Muscle of leg (tissue), 16 donors: ENCODE measurements at places on chromosomes 2 and 18.

- DNase-seq = no peak
Observed at GRCh38 chr2:236472720-236473495, 96.7 kb upstream of the ACKR3 start.

DNA sequence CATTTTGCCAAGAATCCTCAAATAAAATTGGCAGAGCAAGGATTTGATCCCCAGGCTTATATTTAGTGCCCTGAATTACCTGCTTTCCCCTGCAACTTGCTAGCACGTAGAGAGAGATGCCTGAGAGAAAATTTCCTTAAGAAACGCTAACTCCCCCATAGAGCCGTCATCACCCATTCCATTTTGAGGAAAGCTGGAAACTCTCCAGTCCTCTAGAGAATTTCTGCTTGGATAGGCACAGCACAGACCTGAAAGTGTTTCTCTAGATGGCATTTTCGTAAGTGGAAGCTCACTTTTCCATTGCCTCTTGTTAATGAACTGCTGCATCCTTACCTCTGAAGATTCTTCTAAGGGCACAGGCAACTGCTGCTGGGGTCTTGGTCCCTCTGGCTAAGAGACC lies 277.8 kb upstream of the SIX2 start:
- DNase-seq = no peak

- DNase-seq = no peak
Observed at GRCh38 chr2:172213116-172213860, 110.6 kb upstream of the DLX2 start.

DNA sequence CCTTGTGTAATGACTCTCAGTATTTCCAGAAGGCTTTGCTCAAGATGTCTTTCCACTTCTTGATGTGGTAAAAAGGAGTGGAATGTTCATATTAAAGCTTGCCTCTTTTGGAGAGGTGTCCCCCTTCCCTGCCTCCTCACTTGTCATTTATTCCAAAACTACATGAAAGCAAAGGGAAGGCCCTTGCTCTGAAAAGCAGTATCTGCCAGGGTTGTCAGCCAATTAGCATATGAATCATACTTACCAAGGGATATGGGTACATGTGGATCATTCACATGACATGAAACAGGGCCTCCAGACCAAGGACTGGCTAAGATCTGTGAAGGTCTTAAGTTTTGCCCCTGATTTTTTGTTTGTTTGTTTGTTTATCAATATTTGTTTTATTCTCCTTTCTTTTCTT lies 31.3 kb downstream of the ANXA4 start:
- DNase-seq = peak; percentile 39

GRCh38 chr2:118925476-118925875 lies 16.5 kb upstream of the MARCO start:
- no peak for DNase-seq

DNA sequence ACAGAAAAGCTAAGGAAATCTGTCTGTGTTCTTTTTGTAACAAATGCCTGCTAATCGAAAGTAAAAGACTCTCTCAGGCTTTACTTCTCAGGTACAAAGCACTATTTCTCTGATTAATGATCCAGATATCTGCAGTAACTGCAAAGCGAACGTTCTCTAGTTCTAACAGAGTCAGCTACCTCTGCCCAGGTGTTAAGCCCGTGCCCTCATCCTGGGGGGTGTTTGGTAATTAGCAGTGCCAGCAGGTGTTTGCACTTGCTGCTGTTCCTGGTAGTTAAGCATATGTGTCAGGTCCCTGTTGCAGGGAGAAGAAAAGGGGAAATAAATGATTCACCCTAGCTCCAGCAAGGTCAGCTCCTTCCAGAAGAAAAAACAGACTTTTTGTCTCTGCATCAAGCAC lies 58.8 kb upstream of the CRIM1 start:
- no peak for DNase-seq

DNA sequence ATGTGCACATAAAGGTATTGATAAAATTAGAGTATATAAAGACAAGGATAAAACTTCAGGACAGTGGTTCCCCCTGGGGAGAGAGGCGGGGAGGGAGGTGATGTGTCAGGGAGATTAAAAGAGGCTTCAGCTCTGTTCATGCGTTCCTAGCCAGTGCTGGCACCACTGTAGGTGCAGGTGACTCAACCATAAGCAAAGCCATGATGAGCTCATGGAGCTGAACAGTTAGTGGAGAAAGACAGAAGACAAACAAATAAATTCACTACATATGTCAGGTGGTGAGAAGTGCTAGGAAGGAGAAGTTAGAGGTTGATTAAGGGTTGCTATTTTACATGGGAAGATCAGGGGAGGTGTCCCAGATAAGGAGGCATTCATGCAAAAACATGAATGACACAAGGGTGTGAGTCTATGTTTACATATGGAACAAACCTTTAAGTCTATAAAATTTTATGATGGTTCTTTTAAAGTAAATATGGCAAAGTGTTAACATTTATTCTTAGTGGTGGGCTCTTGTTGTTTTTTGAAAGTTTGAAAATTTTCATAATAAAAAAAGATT lies 136.0 kb downstream of the ANKRD44 start:
- DNase-seq = no peak

DNA sequence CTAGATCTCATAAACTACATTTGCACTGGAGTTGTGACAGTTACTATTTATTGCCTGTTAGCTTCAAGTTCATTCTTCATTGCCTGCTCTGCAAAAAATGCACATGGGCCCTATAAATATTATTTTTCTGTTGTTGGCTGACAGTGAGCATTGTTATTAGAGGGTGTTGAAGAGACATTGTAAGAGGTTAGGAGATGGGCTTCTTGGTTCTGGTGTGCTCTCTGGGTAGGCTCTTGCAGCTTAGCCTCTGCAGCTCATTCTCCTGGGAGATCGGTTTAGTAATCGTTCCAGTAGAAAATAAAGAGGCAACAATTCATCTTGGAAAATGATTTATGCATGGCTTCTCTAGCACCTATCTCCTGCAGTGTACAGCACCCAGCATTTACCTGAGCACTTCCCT lies 113.8 kb upstream of the SCN7A start:
- no peak for DNase-seq

DNA sequence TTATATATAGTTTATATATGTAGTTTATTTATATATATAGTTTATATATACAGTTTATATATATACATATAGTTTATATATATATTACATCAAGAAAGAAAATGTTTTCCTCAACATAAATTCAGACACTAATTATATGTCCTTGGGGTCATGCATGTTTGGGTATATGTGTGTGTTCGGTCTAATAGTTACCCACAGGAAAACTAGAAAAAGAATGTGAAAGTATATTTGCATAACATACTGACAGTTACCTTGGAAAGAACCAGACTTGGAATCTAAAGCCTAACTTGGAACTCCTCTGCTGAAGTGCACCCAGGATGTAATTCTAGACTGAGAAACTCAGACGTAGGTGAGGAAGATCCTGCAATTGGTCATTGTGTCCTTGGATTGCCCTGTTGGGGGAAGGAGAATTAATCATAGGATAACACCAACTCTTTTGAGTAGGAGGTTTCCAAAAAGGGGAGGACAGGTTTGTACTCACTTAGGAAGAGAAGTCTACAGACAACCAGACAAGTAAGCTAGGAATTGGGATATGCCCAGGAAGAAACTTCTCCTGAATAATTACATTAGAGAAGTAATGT lies 8.9 kb upstream of the SLC25A12 start:
- no peak for DNase-seq

DNA sequence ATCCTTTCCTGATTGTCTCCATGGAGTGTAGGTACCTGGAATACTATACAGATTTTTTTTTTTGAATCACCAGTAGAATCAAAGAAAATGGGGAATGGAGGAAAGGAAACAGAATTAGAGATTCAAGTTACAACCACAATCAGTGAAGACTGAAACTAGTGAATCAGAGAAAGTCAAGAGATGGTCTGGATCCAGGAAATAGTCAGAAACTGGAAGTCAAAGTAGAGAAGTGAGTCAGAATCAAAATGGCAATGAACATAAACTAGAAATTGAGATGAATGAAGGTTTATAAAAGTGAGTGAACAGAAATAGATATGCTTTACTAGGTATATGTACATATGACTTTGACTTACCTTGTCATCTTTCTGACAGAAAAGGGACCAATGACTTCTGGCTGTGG lies 579.0 kb downstream of the PLCL1 start:
- DNase-seq = no peak

DNA sequence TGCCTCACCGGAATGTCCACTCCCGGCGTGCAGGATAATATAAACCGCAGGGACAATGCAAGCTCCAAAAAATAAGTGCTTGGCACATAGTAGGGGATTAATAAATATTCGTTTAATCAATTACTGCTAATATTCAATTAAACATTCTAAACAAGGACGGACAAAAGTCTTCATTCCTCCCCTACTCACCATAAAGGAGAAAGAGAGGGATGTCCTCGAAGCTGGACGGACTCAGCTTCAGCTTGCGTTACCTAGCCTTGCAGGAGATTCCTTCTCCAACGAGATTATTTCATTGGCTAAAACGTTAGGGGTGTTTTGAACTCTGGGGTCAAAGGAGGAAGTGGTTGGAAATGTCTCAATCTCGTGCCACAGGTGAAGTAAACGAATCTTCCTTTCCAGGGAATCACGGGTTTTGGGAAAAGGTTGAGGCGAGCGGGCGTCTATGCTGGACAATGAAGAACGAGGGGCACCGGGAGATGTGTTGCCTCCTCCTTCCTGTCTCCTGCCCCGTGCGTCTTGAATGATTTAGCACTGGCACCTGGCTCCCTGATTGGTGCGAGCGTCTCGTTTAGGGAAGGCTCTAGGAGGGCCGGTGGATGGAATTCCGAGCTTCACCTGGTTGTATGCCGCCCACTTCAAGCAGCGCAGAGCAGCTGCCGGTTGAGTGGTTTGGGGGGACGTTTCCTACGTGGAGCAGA lies 2.0 kb upstream of the GAD1 start:
- DNase-seq = no peak

DNA sequence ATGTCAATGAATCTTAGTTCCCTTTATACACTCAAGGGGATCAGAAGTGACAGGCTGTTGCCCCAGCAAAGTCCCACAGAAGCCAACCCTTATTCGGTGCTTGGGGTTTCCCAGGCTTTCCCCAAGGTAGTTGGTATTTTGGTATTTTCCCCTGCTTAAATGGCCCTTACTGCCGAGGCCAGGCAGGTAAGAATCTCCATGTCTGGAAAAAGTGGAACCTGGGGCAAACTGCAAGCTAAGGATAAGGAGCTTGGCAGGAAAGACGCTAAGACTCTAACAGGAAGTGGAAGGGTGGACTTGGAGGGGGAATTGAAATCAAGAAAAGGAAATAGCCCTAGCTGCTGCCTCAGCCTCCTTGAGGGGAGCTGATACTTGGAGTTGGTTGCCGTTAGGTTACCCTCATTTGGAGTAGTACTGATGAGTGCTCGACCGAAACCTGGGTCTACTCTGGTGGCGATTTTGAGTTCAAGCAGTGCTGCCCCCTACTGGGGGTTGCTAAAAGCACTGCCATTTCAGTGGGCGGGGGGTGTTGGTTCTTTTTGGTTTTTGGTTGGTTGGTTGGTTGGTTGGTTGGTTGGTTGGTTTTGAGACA lies 3.3 kb upstream of the GPBAR1 start:
- peak; percentile 76 for DNase-seq

GRCh38 chr2:31294196-31294595 lies 60.2 kb downstream of the EHD3 start:
- DNase-seq = no peak

- DNase-seq = no peak
Observed at GRCh38 chr2:152942940-152943440, 224.6 kb downstream of the ARL6IP6 start.

- peak; percentile 49 for DNase-seq
Observed at GRCh38 chr2:177403838-177404237, 11.3 kb downstream of the AGPS start.

GRCh38 chr2:109715313-109715805 lies 78.7 kb upstream of the RGPD5 start:
- no peak for DNase-seq

DNA sequence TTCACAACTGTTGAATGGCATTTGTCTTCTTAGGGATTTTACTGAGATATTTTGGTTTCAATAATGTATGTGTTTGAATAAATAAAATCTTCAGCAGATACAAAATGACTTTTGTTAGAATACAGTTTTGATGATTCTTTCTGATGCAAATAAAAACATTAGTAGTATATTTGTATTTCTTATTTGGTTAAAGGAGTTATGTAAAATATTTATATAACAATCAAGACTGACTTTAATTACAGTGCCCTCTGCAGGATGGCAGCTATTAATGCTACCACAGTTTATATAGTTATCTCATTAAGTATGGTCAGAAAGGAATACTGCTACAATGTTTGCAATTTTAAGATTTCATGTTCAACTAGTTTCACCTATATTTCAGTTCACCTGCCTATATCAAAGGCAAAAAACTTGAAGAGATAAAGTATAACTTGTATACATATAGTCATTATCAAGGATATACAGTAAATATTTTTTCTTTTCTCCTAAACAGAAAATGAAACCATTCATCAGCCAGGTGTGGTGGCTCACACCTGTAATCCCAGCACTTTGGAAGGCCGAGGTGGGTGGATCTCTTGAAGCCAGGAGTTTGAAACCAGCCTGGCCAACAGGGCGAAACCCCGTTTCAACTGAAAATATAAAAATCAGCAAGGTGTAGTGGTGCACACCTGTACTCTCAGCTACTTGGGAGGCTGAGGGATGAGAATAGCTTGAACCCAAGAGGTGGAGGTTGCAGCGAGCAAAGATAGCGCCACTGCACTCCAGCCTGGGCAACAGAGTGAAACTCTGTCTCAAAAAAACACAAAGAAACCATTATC lies 19.8 kb downstream of the ARL5A start:
- peak; percentile 16 for DNase-seq

GRCh38 chr2:70988151-70988550 lies 6.5 kb downstream of the TEX261 start:
- peak; percentile 59 for DNase-seq

- DNase-seq = no peak
Observed at GRCh38 chr2:70991742-70992141, 2.9 kb downstream of the TEX261 start.

- DNase-seq = no peak
Observed at GRCh38 chr2:203886661-203887151, 19.1 kb downstream of the CTLA4 start.

GRCh38 chr2:128617661-128618060 lies 299.0 kb upstream of the HS6ST1 start:
- no peak for DNase-seq

DNA sequence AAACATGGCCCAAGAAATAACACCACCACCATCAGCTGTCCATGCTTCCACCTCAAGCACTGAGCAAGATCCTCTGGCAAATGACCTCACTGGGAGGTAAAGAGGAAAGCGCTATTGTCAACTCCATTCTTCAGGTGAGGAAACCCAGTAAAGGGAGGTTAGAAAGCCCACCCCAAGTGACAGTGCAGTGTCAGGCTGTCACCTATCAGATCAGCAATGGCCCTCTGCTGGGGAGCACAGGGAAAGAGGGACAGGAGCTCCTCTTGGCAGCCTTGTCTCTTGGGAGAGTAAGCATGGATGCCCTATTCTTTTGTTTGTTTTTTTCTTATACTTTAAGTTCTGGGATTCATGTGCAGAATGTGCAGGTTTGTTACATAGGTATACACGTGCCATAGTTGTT lies 104.3 kb upstream of the DAPL1 start:
- no peak for DNase-seq

DNA sequence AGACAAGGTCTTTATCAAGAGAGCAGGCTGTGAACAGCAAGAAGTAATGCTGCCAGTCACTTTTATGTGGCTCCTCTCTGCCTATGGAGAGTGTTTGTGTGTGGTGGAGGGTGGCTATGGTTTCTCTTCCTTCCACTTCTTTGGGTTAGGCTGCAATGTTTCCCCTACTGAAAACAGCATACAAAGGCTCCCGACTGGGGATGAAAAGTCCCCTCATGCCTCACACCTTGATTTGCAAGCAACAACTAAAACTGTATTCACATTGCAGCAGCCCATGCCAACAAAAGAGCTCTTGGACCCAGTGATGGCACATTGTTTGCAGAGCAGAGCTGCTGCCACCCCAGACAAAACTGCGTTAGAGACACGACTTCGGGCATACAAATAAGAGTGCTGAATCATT lies 301.6 kb downstream of the SLC8A1 start:
- no peak for DNase-seq
